ENCODE measurements at places on chromosomes 12 and 14.
A peak's percentile ranks its signal among the peaks of the same experiment; 100 is the strongest.

- DNase-seq = no peak
Observed at GRCh38 chr12:65759735-65760134, 64.5 kb upstream of the HMGA2 start.

GRCh38 chr12:96260231-96260630 is 66.1 kb downstream of the ELK3 start:
- no peak for DNase-seq

GRCh38 chr14:103188810-103189480 is 65.7 kb downstream of the TNFAIP2 start:
- no peak for DNase-seq

DNA sequence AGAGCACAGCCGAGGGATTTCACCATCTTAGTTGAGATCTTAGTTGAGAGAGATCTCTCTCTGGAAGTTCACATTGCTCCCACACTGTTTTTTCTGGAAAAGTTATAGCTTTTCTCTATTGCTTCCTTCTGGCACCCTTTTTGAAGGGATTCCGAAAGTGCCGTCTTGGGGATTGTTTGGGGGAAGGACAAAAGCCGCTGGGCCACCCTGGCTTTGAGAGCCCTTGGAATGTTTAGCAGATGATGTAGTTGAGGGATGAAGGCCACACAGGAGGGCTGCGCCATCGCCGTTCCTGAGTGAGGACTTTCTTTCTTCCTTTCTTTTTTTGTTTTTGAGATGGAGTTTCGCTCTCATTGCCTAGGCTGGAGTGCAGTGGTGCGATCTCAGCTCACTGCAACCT is 17.7 kb downstream of the PLEKHG3 start:
- DNase-seq = no peak

GRCh38 chr14:105617201-105617777 is 90.9 kb downstream of the TMEM121 start:
- no peak for DNase-seq

GRCh38 chr14:22807432-22808087 is 7.7 kb downstream of the SLC7A7 start:
- no peak for DNase-seq

DNA sequence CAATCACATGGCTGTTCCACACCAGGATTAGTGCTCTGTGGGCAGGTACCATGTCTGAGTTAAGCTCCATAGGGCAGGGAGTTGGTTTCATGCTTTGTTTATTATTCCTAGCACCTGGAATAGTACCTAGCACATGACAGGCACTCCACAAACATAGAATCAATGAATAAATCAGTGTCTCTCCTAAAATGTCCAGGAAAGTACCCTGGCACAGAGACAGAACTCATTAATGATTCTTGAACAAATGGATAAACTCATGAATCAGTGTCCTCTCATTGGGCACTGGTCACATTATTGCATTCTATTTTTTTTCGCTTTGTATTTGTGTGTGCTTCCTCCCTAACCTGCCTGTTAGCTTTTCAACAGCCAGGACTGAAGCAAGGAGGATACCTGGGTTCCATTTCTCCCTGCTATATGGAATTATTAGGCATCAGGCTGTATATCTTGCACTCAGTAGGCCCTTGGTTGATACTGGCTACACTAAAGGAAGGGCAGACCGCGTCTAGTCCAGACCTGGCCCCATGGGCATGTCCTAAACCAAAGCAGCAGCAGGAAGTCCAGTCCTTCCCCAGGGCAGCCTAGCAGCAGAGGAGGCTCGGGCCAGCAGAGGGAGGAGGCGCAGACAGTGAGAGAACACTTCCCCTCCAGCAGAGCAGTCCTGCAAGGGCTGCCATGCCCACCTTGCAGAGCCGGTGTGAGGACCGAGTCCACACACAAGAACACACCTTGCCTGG is 18.4 kb downstream of the HDAC7 start:
- DNase-seq = no peak

DNA sequence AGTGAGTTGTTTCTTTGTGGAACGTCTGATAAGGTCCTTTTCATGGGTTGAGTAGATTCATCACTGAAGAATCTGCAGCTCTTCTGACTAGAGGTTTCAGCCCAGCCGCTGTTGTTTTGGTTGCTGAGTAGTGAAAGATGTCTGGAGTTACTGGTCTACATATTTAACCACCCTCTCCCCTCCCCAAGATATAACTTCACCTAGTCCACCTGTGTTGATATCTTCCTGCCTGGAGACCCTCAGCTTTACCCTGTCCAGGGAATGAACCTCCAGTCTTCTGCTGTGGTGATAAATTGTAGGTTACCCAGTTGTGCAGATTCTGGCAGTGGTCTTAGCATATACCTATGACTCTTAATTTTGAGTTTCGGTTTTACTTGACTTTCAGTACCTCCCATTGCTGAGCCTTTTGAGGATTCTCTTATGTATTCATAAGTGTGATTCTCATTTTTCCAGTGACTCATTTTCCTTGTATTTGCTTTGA is 62.9 kb downstream of the CCDC91 start:
- DNase-seq = peak; percentile 81

GRCh38 chr14:21205026-21205677 is 49.3 kb upstream of the OR5AU1 start:
- DNase-seq = no peak

- DNase-seq = no peak
Observed at GRCh38 chr12:7282844-7283243, 21.0 kb upstream of the ACSM4 start.

DNA sequence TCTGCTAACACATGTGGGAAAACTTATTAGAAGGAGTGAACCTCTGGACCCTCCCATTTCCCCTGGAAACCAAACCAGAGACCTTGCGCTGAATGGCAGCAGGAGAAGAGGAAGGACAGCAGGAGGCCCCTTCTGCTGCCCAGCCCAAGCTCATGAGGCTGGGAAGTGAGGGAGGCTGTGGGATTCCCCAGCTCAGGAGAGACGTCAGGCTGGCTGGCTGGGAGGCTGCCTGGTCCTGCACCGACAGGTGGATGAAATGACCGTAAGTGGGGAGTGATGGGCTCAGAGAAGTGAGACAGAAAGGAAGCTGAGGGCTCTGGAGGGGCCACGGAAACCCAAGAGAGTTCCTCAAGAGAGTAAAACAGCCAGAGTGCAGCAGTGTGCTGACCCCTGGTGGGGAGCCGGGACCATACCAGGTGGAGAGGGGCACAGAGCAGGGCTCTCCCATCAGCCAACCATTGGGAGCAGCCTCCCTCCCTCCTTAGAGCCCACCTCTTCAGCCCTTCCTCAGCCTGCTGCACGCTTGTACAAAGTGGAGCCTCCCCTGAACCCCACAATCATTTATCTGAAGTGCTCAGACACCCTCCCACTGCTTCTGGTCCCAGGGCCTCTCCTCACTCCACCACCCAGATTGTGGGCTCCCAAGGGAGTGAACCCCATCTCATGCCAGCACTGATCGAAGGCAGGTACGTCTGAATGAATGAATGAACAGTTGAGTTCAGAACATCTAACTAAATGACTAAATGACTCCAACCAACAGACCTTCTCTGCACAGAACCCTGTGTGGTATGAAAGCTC is 14.0 kb downstream of the TAMALIN start:
- no peak for DNase-seq

- no peak for DNase-seq
Observed at GRCh38 chr14:61752626-61753025, 9.6 kb upstream of the SNAPC1 start.

DNA sequence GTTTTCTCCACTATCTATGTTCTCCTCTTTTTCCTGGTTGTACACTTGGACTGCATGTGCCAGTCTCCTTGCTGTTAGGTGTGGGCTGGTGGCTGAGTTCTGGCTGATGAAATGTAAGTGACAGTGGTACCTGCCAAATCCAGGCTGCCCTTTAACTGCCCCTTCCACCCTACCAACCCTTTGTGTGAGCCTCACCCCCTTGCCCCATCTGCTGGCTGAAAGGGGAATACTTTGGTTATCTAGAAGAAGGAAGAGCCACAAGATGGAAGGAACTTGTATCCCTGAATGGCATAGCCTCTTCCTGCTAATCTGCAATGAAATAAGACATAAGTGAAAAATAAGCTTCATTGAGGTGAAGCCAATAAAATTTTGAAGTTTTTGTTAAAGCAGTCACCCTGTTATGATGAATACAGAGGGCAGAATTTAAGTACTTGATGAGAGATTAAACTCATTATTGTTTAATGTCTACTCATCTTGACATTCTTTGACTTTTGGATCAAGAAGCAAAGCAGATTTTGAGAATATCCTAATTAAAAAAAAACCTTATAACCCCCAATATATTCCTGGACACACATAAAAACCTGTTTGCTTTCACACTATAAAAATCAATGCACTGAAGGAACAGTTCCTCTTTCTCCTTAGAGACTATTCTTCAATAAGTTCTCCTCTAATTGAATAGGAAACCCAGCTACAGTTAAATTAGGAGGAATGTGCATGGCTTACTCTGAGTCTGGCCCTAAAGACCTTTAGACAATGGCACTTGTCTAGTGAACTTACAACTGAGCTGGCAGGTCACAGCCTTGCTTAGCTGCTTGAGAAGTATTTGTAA is 262.6 kb upstream of the BTG1 start:
- DNase-seq = peak; percentile 58

DNA sequence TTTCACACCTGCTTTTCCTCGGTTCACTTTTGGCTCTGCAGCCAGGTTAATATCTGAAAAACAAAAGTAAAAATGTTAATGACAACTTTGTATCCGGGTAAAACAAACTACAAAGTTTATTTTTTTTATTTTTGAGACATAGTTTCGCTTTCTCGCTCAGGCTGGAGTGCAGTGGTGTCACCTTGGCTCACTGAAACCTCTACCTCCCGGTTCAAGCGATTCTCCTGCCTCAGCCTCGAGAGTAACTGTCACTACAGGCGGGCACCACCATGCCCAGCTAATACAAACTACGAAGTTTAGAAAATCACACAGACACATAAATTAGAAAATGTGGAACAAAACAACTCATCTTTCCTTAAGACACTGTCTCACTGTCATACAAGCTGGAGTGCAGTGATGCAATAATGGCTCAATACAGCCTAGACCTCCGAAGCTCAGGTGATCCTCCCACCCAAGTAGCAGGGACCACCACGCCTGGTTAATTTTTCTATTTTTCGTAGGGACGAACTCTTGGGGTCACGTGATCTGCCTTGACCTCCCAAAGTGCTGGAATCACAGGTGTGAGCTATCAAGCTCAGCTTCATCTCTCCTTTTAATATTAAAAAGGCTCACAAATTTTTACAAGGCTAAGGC is 38.1 kb downstream of the HNRNPC start:
- no peak for DNase-seq

DNA sequence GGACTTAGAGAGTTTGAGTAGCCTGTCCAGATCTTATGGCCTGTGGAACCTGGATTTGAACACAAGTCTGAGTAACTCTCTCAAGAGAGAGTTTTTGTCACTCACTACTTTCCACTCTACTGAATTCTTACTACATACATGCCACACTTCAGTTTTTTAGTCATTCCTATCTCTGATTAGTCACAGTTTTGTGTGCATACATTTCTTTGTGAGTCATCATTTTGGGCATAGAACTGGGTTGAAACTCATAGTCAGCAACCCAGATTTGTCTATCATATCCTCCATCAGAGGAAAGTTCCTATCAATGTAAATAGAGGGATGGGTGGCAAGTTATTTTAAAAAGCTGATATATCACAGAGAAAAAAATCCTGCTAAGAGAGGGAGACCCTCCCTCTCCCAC is 42.9 kb downstream of the FLRT2 start:
- DNase-seq = peak; percentile 16

- no peak for DNase-seq
Observed at GRCh38 chr14:65304963-65305362, 107.6 kb upstream of the FUT8 start.

- no peak for DNase-seq
Observed at GRCh38 chr14:84760489-84761126, 769.3 kb upstream of the FLRT2 start.

DNA sequence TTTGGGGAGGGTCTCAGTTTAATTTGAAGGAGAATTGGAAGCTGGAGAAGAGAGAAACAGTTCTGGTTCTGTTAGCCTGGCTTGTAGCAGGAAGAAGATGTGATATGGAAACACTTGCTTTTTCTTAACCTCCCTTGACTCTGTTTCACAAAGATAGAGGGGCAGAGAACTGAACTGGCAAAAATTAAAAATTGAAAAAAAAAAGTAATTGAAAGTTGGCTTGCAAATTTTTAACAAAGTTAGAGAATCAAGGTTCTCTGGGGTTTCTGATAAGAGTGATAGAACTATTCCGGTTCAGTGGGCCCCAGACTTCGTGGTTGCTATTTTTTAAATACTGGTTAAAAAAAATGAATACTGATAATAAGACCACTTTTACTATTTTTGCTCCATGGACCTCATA is 2.8 kb downstream of the CRADD start:
- no peak for DNase-seq

- DNase-seq = peak; percentile 36
Observed at GRCh38 chr12:31321186-31321896, 4.6 kb downstream of the SINHCAF start.

DNA sequence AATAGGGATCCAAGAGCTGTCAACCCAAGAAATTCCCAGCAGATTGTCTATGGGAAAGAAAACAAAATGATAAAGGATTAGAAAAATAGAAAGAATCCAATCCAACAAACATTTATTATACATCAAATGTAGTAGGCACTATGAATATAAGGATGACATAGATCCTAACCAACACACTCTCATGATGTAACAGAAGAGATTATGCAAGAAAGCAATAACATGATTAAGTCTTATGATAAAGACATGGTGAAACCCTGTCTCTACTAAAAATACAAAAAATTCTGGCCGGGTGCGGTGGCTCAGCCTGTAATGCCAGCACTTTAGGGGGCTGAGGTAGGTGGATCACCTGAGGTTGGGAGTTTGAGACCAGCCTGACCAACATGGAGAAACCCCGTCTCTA is 2.7 kb downstream of the MED6 start:
- DNase-seq = no peak

DNA sequence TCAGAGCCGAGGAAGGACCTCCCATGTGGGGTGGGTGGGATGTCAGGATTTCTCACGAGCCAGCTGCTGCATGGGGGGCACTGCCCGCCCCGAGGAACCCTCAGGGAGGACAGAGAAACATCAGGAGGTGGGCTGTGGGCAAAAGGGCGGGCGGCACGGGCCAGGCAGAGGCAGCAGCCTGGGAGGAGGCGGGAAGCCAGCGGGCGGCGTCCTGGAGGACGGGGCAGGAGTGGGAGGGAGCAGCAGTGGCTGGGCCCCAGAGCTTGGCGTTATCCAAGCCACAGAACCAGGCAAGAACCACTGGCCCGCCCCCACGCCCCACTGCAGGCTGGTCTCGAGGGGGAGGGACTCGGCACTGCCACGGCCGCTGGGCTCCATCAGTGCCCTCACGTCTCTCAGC is 2.4 kb downstream of the C14orf180 start:
- DNase-seq = no peak

DNA sequence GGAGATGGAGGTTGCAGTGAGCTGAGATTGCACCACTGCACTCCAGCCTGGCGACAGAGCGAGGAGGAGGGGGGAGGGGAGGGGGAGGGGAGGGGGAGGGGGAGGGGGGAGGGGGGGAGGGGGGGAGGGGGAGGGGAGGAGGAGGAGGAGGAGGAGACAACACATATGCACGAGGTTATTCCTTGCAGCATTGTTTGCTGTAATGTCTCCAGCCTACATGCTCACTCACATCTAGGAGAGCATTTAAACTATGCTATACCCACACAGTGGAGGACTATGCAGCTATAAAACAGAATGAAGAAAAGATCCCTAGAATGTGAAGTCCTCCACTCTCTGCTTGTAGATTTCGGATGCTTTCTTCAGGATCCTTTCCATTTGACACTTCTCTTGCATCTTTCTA is 3.5 kb upstream of the HIGD1C start:
- DNase-seq = no peak
